ELF-1 (cell line): ENCODE measurements at places on chromosomes 1 and 21.
A peak's percentile ranks its signal among the peaks of the same experiment; 100 is the strongest.

DNA sequence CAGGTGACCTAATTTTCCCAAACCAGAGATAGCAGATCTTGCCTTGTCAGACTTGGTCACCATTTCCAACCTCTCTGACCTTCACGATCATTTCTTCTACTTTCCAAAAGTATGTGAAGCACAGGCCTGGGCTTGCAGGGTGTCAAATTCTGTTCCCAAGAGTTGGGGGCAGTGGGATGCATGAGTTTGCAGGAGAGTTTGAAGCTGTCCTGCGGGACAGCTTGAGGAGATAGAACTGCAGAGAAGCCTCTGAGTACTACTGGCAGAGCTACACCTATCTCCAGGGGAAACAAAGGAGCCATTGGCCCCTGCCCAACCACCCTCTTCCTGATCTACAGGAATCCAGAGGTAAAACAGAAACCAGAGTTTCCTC lies 11.3 kb downstream of the TXNIP start:
- no peak for DNase-seq

DNA sequence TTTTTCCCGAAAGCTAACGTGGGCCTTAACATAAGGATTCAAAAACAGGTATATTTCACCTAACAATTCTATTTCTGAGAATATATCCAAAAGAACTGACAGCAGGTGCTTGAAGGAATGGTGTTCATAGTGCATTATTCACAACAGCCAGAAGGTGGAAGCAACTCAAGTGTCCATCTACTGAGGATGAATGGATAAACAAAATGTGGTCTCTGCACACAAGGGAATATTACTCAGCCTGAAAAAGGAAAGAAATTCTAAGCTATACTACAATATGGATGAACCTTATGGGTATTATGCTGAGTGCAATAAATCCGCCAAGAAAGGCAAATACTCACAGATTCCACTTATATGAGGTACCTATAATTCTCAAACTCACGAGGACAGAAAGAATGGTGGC lies 6.1 kb upstream of the RIPPLY3 start:
- DNase-seq = no peak

DNA sequence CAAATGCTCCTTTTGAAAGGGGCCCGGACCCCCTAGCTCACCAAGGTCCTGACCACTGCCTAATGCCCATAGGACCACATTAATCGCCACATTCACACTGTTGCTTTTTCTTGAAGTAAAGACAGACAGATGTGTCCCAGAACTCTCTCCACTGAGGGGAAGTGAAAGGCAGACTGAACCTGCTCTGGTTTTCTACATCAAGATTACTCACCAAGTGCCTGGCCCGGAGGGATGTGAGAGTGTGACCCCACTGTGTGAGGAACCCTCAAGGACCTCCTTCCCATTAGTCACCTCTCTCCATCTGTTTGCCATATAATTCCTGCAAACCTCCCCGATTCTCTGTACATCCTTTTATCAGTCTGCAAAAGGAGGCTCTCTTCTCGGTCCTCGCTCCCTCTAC lies 381.5 kb downstream of the OMA1 start:
- no peak for DNase-seq

DNA sequence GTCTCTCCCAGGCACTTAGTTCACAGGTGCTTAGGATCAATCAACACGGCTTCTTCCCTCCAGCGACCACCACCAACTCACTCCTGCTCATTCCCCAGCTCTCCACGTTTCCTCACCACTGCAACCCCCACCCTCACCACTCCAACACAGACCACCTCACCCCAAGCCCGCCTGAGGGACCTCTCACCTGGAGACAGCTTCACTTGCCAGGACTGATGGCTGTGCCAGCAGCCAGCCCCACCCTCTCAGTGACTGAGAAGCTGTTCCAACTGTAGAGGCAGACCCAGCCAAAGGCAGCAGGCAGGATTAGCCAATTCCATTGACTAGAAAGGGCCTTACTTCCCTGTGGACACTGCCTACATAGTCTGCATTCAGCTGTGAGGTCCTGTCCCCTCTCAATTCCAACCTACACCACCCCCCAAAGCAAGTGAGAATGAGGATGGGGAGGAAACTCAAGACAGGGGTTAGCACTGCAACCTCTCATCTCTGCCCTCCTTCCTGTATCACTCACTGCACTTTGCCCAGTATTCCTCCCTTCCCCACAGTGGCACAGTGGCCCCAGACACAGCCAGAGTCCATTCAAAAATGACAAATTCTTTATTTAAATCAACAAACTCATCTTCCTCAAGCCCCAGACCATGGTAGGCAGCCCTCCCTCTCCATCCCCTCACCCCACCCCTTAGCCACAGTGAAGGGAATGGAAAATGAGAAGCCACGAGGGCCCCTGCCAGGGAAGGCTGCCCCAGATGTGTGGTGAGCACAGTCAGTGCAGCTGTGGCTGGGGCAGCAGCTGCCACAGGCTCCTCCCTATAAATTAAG lies 7.6 kb downstream of the TAGLN2 start:
- DNase-seq = no peak

DNA sequence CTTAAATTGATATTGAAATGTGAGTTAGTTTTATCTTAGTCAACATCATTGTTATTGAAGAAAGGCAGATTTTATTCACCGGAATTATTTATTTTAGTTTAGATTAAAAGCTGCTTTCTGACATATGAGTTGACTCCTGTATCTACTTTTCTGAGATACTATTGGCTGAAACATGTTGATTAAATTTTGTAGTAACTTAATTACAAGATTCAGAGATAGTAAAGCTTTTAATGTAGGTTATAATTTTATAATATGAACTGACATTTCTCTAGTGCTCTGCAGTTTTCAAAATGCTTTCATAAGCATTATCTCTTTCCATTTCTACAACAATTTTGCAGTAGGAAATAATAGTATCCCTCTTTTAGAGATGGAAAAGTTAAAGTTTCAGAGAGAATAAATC lies 616.0 kb downstream of the USP25 start:
- no peak for DNase-seq

DNA sequence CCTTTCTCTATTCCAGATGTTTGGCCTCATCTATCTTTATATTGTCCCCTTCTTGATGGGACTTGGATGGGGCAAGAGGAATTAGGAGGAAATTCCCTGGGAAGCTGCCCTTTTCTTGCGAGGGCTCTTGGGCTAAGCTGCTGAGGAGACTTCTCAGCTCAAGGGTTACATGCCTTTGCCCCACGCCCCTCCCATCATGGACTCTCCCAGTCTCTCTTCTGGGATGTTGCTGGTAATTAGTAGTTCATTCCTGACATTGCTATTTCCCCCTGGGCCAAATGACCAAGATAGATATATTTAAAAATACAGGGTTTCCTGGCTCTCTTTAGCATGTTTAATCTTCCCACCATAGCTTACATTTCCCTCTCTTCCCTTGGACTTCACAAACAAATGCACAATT lies 90.6 kb upstream of the RALGPS2 start:
- DNase-seq = peak; percentile 55
